Stimulated activated CD4-positive, alpha-beta T cell treated with anti-CD3 and anti-CD28 coated beads, Interleukin-12 subunit alpha, Interleukin-12 subunit beta, amount 100 ng/mL, for 4 hours (primary cell): ENCODE measurements at places on chromosomes 12 and 14.

GRCh38 chr12:94152292-94153078 lies 4.1 kb downstream of the PLXNC1 start:
- no peak for DNase-seq

DNA sequence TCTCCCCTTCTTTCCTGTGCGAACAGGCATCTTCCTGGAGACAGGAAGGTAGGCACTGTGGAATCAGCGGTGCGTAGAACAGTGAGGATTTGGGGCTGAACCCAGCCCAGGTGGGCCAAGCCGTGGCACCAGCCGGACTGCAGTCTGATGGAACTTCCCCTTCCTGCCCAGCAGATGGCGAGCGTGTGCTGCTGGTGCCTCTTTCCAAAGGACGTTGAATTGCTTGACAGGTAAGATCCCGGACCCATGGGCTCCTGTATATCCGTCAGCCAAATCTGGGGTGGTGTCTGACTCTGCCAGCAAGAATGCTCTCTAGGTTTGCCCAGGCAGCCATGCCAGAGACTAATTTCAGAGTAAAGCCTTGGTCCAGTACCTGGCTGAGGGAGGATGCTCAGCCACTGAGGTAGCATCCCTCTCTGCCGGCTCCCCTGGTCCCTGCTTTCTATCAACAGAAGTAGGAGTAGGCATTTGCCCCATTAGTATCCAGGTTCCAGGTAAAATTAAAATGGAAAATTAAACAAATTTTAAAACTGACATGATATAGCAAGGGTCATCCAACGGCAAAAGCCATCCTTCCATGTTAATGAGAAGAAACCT lies 21.1 kb upstream of the KCNA5 start:
- DNase-seq = peak; percentile 25

DNA sequence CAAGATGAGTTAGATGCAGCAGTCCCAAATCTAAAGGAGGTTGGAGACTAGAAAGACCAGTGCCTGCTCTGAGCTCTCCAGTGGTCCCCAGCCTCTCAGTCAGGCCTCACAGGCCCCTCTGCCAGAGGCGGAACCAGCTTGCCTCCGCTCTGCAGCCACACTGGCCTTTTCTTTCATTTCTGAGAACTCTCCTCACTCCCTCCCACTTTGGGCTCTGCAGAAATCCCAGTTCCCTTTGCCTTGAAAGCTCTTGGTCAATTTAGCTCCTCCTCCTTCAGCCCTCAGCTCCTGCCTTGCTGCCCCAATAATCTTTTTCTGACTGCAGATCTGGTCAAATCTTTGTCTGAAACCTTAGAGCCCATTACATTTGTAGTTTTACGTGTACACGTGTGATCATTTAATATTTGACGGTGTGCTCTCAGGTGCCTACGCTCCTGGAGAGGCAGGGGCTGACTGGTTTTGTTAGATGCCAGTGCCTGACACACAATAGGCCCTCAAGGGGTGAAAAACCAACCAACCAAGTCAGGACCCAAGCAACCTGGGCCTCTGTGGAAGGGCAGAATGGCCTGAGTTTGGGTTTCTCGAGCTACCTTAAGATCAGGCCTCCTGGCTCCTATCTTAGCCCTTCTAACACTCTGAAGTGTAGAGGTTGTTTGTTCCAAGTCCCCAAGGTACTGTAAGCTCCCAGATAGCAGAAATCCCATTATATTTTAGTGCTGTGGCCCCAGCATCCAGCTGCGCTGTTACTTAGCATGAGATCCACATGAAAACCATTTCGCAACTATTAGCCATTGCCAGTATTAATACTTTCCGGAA lies 1.1 kb upstream of the NUDT4 start:
- DNase-seq = no peak

DNA sequence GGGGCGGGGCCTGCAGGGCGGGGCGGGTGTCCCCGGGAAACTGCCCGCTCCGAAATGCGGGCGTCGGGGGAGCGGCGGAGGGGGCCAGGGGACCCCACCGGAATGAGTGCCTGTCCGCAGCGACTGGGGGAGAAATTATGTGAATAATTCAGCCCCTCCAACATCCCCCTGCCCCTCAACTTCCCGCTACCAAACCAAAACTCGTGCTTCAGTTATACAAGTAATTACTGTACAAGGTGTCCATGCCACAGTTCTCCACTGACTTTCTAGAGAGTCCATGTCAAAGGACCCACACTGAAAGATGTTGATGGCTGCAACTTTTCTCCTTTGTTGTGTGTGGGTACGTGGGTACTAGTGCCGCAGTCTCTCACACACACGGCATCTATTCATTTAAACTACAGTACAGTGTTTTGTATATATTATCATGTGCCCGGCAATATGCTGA lies 414 bp upstream of the CDK17 start:
- no peak for DNase-seq

GRCh38 chr12:128956755-128957154 lies 103.5 kb downstream of the GLT1D1 start:
- no peak for DNase-seq

DNA sequence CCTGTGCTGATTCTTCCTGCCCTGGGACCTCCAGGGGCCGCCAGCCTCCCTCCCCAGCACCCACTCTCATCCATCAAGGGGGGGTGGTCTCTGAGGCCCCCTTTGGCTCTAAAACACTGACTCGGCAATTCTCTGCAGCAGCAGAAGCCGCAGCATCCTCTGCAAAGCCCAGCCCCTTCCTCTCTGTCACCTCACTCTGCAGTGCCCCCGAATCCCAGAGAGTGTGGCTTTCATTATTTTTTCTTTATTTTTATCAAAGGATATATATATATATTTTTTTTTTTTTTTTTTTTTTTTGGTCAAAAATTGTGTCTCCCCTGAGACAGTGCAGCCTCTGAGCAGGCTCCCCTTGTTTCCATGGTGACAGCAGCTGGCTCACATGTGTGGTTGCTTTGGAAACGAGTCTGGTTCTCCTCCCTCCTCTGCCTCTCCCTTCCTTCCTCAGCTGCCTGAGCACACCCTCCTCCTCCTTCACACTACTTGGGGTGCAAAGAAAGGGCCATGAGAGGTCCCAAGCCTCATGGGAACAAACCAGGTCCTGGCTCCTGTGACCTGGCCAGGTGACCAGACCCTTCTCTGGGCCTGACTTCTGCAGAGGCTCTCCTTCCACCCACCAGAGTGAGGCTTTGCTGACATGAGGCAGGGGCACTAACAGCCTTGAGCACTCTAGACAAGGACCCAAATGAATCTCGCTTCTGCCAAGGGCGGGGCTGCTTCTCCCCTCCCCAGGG lies 100.5 kb downstream of the LRRC74A start:
- DNase-seq = peak; percentile 23

DNA sequence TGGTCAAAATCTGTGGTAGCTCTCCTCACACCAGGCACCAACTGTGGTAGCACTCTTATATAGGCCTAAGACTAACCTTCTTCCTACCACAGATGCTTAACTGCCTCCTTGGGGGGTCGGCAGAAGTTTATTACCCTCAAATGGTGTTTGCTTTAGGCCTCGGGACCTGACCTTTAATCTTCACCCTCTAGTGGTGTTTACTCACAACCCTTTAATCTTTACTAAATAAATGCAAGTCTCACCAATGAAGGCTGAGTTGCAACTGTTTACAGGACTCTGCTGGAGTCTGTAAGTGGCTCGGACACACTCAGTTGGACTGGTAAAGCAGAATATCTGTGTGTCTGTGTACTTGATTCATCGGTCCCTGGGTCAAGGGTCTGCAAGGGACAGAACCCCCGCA lies 29.4 kb downstream of the CCER1 start:
- DNase-seq = no peak

DNA sequence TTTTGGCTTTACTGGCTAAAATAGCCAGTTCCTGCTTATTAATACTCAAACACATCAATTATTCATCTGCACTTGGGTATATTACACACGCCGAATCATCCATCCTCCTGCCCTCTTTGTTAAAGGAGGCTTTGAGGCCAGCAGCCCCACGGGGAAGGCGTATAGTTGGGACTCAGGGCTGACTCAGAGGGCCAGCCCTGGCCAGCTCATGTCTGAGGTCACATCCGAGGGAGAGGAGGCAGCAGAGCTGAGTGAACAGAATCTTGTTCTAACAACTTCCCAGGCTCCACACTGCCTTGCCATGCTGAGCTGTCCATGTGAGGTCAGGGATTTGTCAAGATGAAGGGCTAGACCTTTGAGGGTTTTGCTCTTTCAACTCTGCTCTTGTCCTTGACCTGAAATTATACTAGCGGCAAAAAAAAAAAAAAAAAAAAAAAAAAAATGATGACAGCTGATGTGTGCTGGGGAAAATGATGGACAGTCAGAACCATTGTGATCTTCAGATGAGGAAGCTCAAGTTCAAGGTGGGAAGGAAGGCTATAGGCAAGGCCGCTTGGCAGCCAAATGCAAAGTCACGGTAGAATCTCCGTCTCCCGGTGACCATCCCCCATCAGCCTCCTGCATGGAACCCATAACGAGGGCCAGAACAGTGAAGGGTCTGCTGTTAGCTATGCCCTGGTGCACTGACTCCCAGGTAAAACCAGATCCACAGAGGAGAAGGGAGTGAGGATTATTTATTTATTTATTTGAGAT lies 12.5 kb upstream of the MARK3 start:
- DNase-seq = no peak

DNA sequence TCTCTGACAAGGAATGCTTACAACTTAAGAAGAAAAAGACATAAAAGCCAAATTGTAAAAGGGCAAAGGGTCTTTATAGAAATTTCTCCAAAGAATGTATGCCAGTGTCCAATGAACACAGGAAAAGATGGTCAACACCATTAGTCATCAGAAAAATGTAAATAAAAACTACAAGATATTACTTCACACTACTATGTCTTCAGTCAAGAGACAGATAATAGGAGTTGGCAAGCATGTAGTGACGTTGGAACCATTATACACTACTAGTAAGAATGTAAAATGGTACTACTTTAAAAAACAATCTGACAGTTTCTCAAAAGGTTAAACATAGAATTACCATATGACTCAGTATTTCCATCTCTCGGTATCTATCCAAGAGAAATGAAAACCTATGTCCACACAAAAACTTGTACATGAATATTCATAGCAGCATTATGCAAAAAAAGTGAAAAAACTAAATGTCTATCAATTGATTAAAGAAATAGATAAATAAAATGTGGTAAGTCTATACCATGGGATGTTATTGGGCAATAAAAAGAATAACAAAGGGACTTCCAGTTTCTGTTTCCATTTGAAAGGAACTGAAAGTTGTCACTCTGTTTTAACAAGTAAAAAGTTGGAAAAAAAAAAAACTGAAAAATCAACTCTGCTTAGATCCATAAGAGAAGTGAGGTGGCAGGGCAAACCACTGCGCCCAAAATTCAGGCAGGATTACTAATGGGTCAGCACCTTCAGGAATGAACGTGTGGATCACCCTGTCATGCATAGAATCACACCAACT lies 69.8 kb downstream of the ALG10B start:
- DNase-seq = no peak

DNA sequence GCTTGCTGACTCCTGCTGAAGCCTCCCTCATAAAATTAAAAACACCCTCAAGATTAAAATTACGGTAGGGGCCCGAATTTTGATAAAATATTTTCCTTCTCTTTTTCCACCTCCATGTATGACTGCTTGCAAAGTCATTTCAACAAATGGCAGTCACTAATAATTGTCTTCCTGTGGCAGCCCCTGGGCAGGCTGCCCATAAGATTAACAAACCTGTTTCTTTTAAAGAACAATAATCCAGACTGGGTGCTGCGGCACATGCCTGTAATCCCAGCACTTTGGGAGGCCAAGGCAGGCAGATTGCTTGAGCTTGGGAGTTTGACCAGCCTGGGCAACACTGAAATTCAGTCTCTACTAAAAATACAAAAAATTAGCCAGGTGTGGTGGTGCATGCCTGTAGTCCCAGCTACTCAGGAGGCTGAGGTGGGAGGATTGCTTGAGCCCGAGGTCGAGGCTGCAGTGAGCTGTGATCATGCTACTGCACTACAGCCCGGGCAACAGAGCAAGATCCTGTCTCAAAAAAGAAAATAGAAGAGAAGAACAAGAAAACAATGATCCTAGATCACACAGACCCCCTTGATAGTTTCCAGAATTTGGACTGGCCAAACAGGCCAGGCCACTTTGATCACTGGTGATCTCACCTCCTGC lies 8.7 kb downstream of the SAV1 start:
- no peak for DNase-seq

- DNase-seq = peak; percentile 69
These were observed 43.4 kb downstream of the RNF34 start for GRCh38 chr12:121443193-121443870.

DNA sequence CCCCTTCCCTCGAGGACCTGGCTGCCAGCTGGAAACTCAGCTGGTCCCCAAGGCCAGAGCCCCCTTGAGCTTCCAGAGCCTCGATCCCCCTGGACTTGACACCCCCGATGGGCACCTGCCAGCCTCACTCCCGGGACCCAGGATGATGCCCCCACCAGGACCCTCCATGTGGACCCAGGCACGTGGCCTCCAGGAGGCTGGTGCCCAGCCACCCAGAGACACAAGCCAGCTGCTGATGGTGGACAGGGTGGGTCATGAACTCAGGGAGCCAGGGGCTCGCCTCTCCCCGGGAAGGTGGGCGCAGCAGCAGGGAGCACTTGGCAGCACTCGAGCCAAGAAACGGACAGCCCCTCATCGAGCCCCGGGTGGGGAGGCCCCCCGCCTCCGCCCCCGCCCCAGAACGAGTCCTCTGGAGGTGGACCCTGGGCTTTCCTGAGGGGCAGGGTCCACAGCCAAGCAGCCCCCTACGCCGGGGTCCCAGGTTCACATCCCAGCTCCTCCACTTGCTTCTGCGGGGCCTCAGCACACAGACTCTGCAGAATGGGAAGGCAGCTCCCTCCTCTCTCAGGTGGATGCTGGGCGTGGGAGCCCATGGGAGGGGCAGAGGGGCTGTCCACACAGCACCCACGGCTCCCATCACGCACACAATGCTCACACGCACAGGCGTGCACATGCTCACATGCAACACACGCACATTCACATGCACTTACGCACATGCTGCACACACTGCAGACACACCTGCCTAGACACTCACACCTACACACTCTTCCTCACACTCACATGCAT lies 12.1 kb downstream of the C14orf180 start:
- DNase-seq = no peak

DNA sequence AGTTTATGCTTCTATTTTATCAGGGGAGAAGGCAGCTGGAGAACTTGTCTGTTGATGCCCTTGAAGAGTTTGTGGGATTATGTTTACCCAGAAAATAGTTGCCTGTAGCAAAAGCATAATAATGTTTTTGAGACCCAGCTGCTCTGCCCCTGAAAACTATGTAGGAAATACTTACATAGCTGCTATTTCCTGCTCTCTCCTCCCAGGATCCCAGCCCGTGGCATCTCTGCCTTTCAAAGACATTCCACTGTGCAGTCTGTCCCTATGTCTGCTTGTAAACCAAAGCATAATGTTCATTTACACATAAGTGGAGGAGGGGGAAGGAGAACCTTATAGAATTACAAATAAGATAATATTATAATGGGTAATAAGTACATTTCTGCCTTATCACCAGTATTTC lies 198.7 kb downstream of the SYT1 start:
- DNase-seq = no peak

- DNase-seq = no peak
These were observed 495.7 kb downstream of the GALC start for GRCh38 chr14:87497301-87497700.

- DNase-seq = no peak
These were observed 114.3 kb upstream of the RPH3A start for GRCh38 chr12:112677050-112677765.
